ENCODE measurements at places on chromosomes 5 and 9. TPM values are rescaled to one million over a fixed set of nuclear protein-coding genes. Genes with fewer than 3 reads are reported as not detected.

Gene ANKDD1B
- total RNA-seq = 0.14 TPM

- DNase-seq = no peak
Observed at GRCh38 chr5:1540166-1540565, 16.4 kb upstream of the LPCAT1 start.

- no peak for DNase-seq
Observed at GRCh38 chr5:147381555-147381954, 128.3 kb downstream of the DPYSL3 start.

GRCh38 chr5:159156426-159157238 is 52.7 kb downstream of the RNF145 start:
- peak; percentile 64 for DNase-seq

Gene STKLD1
- total RNA-seq = 2.2 TPM

GRCh38 chr5:56481428-56482357 is 248.6 kb upstream of the ANKRD55 start:
- DNase-seq = peak; percentile 35

DNA sequence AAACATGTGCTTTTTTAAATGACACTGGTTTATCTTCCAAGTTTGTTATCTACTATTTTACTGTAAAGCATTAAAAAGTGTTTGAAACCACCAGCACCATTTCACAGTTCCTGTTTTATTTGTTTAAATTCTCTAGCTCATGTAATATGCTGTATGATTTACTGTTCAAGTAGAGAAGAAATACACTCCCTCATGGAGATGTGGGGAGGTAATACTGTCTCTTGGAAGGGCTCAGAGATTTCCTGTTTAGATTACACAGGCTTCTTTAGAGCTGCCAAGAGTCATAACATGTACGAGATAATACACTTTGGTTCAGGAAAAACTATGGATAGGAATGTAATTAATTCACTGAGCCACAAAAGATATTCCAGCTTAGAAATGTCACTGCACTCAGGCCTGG is 135.0 kb upstream of the CCDC152 start:
- DNase-seq = no peak

Gene ENTPD2
- total RNA-seq = 0.87 TPM

GRCh38 chr9:27671636-27672035 is 98.4 kb upstream of the C9orf72 start:
- no peak for DNase-seq

GRCh38 chr9:134350416-134350994 is 24.2 kb downstream of the RXRA start:
- no peak for DNase-seq

Gene HSPA9
- 735 TPM for total RNA-seq

DNA sequence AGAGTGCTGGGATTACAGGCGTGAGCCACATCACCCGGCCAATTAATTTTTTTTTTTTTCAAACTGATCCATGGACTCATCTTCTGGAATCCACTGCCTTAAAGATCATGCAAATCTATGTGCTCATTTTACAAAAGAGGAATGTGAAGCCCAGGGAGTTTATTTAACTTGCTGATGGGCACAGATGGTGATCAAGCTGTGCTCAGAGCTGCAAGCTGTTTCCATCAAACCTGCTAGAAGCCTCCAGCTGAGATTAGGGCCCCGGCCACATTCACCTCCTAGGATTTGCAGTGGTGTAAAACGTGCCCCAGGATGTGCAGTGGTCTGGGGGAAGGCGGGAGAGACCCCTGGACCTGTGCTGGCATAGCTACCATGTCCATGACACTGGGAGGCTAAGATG is 56.1 kb upstream of the TUT7 start:
- DNase-seq = no peak

GRCh38 chr5:67992923-67993322 is 222.6 kb upstream of the PIK3R1 start:
- DNase-seq = no peak

- DNase-seq = no peak
Observed at GRCh38 chr5:66342341-66342880, 198.3 kb downstream of the SREK1 start.

Gene OBP2B
- total RNA-seq = not detected

Gene FREM1
- 33.6 TPM for total RNA-seq

- no peak for DNase-seq
Observed at GRCh38 chr9:22065431-22066200, 56.5 kb upstream of the CDKN2B start.

DNA sequence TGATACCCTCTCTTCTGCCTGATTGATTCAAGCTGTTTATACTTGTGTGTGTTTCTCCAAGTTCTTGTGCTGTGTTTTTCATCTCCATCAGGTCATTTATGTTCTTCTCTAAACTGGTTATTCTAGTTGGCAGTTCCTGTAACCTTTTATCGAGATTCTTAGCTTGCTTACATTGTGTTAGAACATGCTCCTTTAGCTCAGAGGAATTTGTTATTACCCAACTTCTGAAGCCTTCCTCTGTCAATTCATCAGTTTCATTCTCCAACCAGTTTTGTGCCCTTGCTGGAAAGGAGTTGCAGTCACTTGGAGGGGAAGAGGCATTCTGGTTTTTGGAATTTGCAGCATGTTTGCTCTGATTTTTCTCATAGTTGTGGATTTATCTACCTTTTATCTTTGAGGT is 126.2 kb upstream of the FTMT start:
- no peak for DNase-seq

Gene NPR3
- total RNA-seq = not detected

- no peak for DNase-seq
Observed at GRCh38 chr9:103323699-103324098, 328.6 kb downstream of the CYLC2 start.

- no peak for DNase-seq
Observed at GRCh38 chr9:107946364-107947141, 457.0 kb upstream of the KLF4 start.

- no peak for DNase-seq
Observed at GRCh38 chr5:100788417-100788816, 114.7 kb downstream of the ST8SIA4 start.

- DNase-seq = peak; percentile 13
Observed at GRCh38 chr9:2015581-2016407, 647 bp downstream of the SMARCA2 start.

Gene MARCOL
- total RNA-seq = not detected

DNA sequence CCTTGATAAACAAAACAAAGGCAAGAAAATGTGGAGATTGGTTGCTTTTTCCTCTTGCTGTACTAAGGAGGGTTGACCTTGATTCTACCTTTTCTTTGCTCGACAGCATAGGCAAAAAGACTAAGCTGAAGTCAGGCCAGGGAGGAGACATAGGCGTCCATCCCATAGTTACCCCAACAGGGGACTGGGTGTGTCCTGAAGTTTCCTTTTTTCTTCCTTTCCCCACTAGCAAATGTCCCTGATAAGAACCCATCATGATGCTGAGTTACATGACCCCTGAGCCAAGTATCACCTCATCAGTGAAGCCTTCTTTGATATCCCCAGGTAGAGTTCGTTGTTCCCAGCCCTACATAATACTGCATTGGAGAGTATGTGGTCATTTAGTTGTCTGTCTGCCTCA is 9.9 kb upstream of the SHROOM1 start:
- DNase-seq = no peak

GRCh38 chr9:6014670-6015270 is 654 bp downstream of the RANBP6 start:
- peak; percentile 22 for DNase-seq

GRCh38 chr9:127249877-127250276 is 14.7 kb upstream of the GARNL3 start:
- no peak for DNase-seq

Gene IRF1
- 8.8 TPM for total RNA-seq

- no peak for DNase-seq
Observed at GRCh38 chr5:61603211-61603908, 271.3 kb downstream of the ZSWIM6 start.

Gene KCNMB1
- total RNA-seq = not detected

Gene FGFR4
- 109 TPM for total RNA-seq

Gene PDLIM7
- 21.1 TPM for total RNA-seq

DNA sequence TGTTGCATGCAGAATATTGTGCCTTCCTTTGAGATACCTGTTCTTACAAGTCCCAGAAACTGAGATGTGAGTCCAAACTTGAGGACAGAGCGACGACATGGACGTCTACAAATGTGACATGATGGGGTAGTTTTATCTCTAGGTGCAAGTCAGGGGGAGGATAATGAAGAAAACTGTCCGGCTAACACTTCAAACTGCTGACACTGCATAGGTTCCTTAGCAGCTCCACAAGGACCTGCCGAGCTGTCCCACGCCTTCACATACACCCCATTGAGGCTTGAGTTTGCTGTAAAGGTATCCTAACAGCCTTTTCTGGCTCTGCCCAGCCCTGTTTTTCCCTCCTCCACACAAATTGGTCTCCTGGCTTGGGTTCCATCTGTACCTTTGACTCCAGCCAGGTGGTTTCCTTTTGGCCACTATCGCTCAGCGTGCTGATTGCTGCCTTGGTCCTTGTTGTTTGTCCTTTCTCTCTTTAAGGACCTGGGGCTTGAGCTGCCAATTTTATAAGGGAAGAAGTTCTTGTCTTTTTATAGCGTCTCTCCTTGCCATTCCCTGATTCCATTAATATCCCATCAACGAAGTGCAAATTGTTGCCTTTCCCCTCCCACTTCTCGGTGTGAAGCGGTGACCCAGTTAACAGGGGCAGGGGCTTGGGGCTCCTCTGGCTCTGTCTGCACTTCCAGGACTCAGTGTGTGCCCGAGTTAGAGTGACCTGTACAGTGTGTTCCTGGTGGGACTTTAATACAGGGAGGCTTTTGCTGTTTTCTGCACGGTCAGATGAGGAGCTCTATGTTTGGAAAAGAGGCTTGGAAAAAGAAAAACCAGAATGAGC is 100.3 kb downstream of the PCSK1 start:
- DNase-seq = no peak

DNA sequence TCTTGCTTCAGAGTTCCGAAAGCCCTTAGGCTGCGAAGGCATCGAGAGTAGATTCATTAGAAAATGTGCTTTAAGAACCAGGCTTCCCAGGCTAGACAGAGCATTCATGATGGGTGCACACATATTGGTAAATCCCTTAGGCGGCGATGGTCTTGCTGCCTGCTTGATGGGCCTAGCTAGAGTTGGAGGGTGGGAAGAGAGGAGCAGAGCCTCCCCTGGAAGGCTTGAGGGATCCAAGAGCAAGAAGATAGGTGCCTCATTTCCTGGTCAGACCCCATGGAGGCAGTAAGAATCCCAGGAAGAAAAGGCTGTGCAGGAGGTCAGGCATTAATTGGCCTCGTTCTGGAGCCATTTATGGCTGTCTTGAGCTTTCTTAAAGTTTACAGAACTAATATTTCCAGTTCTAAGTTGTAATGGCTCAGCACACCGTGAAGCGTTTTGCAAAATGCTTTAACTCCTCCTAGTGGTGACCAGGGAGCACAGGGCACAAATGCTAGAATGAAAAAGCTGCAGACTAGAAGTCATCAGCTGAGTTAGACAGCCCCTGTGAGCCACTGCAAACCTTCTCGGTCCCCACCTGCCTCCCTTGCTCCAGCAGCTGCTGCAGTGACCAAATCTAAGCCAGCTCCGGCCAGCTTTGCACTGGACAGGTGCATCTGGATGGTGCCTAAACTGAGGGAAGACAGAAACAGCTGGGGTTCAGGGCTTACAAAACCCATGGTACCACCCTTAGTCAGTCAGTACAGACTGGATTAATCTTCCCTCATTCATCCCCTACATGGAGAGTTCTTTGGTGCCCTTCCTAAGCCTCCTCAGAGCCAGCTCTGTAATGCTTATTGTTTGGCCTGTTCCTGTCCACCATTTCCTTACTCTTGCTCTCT is 14.7 kb downstream of the SLC45A2 start:
- peak; percentile 13 for DNase-seq

GRCh38 chr9:97602430-97602829 is 30.7 kb downstream of the TSTD2 start:
- DNase-seq = no peak

Gene PRSS3
- not detected for total RNA-seq

DNA sequence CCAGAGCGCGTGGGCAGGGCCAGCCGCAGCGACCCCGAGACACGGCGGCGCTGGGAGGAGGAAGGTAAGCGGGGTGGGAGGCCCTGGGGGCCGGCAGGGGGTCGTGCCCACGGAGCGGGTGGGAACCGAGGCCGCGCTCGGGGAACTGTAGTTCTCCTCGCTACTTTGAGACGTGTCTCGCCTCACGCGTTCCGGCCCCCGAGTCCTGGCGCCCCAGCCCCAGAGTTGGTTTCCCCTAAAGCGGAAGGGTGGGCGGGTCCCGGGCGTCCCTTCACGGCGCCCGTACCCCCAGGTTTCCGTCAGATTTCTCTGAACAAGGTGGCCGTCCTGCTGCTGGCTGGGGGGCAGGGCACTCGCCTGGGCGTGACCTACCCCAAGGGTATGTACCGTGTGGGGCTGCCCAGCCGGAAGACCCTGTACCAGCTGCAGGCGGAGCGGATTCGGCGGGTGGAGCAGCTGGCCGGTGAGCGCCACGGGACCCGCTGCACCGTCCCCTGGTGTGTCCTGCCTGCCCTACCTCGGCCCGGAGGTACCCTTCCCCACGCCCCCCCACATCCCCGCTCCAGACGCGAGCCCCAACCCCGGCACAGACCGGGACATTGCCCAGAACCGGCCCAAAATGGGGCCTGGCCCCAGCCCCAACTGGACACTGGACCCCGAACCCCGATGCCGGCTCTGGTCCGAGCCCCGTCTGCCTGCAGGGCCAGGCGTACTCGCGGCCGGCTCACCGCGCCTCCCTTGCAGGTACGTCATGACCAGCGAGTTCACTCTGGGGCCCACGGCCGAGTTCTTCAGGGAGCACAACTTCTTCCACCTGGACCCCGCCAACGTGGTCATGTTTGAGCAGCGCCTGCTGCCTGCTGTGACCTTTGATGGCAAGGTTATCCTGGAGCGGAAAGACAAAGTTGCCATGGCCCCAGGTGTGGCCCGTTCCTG is 709 bp downstream of the UAP1L1 start:
- DNase-seq = no peak

DNA sequence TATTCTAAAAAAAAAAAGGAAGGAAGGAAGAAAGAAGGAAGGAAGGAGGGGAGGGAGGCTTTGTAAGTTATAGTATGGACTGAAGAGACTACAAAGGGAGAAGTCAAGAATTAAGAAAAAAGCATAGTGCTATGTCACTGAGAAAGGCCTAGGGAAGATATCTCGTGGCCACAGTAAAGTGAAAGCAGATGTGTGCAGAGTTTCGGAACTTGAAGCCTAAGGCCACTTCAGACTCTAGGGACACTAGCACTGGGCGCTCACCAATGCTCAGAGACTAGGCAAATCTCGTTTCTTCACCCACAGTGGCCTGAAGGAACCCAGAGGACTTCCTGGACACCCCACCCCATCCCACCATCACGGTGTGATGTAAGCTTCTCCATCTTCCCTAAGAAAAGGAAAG is 181.4 kb upstream of the TRPM3 start:
- DNase-seq = no peak
